CD4-positive, alpha-beta T cell treated with Interleukin-2 at 100 ng/mL for 4 hours (primary cell): ENCODE measurements at places on chromosomes 4 and X.

- no peak for DNase-seq
These were observed 4.3 kb downstream of the DNASE1L1 start for GRCh38 chrX:154404625-154405192.

- no peak for DNase-seq
These were observed 192.0 kb upstream of the ANK2 start for GRCh38 chr4:112857461-112857860.

GRCh38 chr4:105627620-105628019 is 75.2 kb downstream of the ARHGEF38 start:
- no peak for DNase-seq

DNA sequence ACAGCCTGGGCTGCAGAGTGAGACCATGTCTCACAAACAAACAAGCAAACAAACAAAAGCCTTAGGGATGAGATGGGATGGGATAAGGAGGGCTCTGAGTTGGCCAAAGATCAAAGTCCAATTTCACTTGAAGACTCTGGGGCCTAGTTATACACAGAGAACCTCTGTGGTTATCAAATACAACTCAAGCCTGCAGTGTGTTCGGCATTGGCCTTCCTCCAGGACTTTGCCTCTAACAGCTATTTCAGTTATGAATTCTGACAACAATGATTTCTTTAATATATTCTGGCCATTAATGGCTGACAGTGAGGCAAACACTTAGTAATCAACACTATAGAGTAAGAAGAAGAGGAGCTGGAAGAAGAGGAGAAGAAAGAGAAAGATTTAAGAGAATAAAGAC is 171.1 kb downstream of the PDGFRA start:
- DNase-seq = no peak

DNA sequence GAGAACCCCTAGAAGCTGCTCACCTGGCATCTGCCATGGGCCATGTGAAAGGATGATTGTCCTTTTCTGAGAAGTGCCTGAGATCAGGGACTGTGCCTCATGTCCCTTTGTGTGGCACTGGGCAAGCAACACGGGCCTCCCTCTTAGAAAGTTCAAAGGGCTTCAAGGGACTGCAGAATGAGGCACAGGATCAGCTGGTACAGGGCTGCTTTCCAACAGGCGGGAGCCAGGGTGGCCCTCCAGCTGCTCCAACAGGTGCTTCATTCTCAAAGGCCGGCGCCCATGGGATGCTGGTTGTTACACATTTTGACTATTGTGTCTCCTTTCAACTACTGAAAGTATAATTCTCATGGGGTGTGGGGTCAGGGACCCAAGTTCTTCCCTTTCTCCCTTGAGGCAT is 114.7 kb downstream of the ENPP6 start:
- no peak for DNase-seq

- no peak for DNase-seq
These were observed 46.9 kb upstream of the TAB3 start for GRCh38 chrX:30935985-30936384.

- no peak for DNase-seq
These were observed 15.5 kb downstream of the AFAP1 start for GRCh38 chr4:7924163-7924562.

- DNase-seq = no peak
These were observed 258.9 kb downstream of the NPFFR2 start for GRCh38 chr4:72290737-72291136.

- DNase-seq = no peak
These were observed 573.8 kb upstream of the NDST4 start for GRCh38 chr4:115687052-115687755.

- DNase-seq = no peak
These were observed 417.7 kb downstream of the MAPK10 start for GRCh38 chr4:85942107-85942506.

DNA sequence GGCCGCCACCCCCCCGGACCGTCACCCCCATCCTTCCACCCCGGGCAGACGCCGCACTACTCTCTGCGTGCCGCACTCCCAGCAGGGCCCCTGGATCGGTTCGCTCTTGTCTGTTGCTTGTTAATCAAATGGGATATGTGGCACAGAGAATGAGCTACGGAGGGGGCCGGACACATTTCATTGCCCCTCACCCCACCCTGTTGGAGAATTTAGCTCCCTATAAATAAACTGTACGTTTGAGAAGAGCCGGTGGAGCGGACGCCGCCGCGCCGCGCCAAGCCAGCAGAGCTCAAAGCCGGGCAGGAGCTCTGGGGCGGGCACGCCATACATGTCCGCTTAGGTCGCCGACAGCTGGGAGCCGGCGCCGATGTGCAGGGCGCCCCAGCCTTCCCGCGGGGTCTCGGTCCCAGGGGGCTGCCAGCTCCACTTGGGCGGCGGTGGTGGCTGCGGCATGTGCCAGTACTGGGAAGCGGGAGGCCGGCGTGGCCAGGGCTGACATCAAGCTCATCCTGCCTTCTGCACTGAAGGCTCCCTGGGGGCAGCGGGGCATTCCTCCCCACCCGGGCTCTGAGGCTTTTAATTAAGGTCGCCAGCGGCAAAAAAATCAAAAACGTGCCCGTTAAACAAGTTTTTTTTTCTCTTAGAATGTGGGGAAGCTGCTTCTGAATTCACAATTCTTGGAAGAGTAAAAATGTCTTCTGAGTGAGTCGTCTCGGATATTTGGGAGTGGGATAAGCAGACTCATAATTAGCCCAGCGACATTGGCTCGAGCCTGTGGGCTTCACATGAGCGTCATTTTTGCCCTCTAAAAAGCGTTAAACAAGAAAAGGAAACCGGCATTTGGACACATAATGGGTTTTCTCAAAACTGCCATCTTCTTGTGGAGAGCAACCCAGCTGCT is 1.1 kb upstream of the PCDH19 start:
- DNase-seq = no peak

DNA sequence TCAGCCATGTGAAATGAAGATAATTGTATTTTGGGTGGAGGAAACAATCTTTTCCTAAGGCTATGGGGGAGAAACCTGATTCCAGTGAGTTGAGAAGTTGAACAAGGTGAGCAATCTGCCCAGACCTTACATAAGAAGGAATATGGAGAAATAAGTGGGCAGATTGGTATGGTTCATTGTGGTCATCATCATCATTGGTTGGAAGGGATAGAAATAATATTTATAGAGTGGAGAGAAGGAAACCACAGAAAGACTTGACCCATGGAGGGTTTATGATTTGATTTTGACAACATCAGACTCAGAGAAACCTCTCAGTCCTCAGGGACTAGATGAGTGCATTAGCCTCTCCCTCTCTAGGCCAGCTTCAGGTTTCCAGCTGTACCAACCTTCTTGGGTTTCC is 177.9 kb upstream of the NEIL3 start:
- no peak for DNase-seq

DNA sequence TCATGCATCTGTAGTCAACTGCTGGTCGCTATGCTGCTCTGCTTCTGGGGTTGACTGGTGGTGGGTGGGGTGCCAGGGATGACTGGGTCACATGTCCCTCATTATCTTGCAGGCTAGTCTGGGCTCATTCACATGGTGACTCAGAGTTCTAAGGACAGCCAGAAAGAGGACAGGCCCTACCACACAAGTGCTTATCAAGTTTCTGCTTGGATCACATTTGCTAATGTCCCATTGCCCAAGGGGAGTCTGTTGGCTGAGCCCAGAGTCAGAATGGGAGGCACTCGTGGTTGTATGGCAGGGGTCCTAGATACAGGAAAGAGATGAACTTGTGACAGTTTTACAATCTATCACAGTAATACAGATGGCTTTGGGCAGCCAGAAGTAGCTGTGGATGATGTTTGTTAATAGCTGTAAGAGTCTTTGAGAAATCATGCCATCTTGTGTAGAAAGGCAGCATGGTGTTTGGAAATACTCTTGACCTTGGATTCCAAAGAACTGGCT is 221.3 kb downstream of the GPAT3 start:
- DNase-seq = no peak

GRCh38 chr4:16225167-16225862 is 956 bp downstream of the TAPT1 start:
- peak; percentile 15 for DNase-seq

GRCh38 chrX:54043541-54044125 is 640 bp downstream of the PHF8 start:
- peak; percentile 23 for DNase-seq

- no peak for DNase-seq
These were observed 71.0 kb downstream of the LAS1L start for GRCh38 chrX:65463550-65463949.

DNA sequence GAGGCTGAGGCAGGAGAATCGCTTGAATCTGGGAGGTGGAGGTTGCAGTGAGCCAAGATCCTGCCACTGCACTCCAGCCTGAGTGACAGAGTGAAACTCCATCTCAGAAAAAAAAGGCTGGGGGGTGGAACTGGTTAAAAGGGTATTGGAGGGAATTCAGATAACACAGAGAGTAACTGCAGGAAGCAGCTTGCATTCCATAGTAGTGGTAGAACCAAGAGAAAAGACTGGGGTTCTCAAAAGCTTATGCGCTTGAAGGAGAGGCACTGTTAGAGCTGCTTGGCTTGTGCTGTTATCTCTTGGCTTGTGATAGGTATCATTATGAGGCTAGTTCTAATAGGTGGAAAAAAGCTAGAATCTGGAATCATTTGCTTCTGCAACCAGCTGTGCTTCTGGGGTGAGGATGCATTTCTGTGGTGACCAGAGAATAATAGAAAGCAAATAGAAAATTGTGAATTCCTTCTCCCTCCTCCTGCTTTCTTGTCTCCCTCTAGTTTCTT is 91.2 kb upstream of the ELOVL6 start:
- DNase-seq = no peak

DNA sequence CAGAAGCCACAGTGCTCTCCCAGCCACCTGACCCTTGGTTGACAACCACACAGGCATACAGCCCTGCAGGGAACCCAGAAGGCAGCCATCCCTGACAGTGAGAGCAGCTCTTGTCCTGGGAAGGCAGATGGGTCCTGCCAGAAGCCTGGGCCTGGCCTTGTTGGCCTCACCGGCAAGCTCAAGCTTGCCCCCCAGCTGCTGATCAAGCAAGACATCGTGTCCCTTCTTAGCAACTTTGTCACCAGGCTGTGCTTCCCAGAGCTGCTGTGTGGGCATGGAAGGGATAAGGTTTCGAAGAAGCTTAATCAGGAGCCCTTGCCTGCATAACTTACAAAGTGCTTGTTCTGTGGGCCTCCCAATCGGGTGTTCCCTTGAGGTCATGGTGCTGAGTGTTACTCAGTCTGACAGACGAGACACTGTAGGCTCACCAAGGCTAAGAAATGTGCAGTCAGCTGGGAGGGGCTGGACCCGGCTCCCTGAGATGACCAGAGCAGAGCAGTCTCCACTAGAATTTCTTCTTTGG is 6.8 kb upstream of the ABLIM2 start:
- no peak for DNase-seq

DNA sequence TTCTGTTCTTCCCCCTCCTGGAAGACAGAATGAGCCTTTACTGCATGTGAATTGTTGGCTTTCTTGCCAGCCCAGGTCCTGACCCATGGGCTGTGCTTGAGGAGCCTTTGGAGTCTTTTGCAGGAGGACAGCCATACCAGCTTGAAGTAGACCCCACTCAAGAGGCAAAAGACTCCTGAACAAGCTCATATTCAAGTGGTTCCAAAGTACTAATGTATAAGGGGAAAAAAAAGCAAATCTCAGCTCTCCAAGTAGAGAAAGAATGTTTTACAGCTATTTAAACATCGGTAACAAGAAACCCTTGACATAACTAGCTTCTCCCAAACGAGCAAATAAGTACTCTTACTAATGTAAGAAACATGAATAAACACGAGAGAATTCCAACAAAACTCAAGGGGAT is 174.9 kb upstream of the MXRA5 start:
- no peak for DNase-seq

- no peak for DNase-seq
These were observed at the start of gene UCHL1 for GRCh38 chr4:41256740-41257256. Gene UCHL1, plus strand, starts transcription at chr4:41256928. Its CDS starts 49 bp downstream, at chr4:41256977.

DNA sequence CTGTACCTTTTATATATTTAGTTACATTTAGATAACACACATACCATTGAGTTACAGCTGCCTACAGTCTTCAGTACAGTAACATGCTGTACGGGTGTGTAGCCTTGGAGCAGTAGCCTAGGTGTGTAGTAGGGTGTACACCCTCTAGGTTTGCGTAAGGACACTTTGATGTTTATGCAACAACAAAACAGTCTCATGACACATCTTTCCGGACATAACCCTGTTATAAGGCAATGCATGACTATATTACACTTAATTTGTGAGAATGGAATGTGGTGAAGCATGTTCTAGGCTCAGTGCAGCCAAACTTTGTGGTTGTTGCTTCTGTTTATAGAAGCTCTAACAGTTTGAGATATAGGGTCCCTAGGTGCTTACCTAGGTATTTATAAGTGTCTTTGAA is 65.4 kb downstream of the SPRY1 start:
- no peak for DNase-seq

- peak; percentile 24 for DNase-seq
These were observed 17.7 kb downstream of the IQSEC2 start for GRCh38 chrX:53263597-53264094.

GRCh38 chr4:60809486-60809800 is 390.7 kb upstream of the ADGRL3 start:
- DNase-seq = no peak

GRCh38 chr4:124710911-124711310 is 1.6 kb downstream of the ANKRD50 start:
- DNase-seq = no peak

DNA sequence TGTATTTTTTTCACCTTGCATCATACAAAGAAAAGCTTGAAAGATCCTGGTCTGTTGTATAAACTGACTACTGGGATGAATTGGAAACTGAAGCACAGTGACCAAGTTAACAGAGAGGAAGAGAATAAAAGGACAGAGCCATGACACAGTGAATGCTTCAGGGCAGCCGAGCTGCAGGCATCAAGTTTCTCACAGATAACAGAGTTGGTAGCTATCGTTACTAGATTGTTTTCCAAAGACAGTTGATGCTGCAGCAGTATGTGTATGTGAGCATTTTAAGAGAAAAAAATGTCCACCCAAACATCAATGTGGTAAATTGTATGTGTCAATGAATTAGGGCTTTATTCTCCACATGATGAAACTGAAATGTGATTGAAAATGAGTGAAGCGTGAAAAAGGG is 1032.7 kb downstream of the ADGRL3 start:
- DNase-seq = no peak

- DNase-seq = peak; percentile 69
These were observed at the start of gene ABCB7 for GRCh38 chrX:75155827-75156525. Gene ABCB7, minus strand, starts transcription at chrX:75156283. Its CDS starts 11 bp downstream, at chrX:75156272.

GRCh38 chrX:139382529-139382928 is 148.0 kb upstream of the F9 start:
- DNase-seq = no peak

- no peak for DNase-seq
These were observed 48.6 kb upstream of the TMEM164 start for GRCh38 chrX:109954333-109954732.

- no peak for DNase-seq
These were observed 1947.1 kb upstream of the TENM3 start for GRCh38 chr4:180296036-180296599.

DNA sequence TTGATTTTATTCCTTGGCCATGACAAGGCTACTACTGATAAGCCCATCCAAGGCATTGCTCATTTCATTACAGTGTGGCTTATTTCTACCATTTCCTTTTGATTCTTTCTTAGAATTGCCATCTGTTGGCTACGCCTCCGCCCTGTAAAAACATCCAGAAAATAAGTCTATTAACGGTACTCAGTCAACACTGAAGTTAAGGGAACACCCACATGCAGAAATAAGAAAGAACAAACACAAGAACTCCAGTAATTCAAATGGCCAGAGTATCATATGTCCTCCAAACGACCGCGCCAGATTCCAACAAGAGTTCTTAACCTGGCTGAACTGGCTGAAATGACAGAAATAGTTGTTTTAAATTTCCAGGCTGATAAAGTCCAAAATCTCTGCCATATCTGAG is 90.3 kb downstream of the CXXC4 start:
- no peak for DNase-seq
